CD4-positive, CD25-positive, alpha-beta regulatory T cell (primary cell): ENCODE measurements at places on chromosomes 2 and 18.

- DNase-seq: no peak
Observed at GRCh38 chr2:43028188-43028587, 198.2 kb downstream of the ZFP36L2 start.

- no peak for DNase-seq
Observed at GRCh38 chr18:21218862-21219261, 23.2 kb upstream of the GREB1L start.

- DNase-seq: no peak
Observed at GRCh38 chr2:208253600-208254117, 1.2 kb downstream of the IDH1 start.

DNA sequence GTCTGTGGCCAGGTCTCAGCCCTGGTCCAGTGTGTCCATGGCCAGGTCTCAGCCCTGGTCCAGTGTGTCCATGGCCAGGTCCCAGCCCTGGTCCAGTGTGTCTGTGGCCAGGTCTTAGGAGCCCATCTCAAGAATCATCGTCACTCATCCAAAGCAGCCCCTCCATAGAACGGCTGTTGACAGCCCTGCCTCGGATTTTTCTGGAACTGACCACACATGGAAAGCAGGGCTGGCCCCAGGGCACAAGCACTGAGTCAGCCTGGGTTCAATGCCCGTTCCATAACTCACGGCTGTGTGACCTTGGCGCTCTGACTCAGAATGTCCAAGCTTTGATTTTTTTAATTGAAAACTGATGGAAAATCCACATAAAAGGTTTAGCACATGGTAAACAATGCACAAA, 59.9 kb upstream of the SNTG2 start:
- DNase-seq: no peak

- no peak for DNase-seq
Observed at GRCh38 chr2:86292571-86293515, 44.6 kb downstream of the REEP1 start.
